Stimulated activated CD8-positive, alpha-beta memory T cell treated with anti-CD3 and anti-CD28 coated beads, Interleukin-7, amount 100 ng/mL, for 24 hours (primary cell): ENCODE measurements at places on chromosomes 7 and 10.

DNA sequence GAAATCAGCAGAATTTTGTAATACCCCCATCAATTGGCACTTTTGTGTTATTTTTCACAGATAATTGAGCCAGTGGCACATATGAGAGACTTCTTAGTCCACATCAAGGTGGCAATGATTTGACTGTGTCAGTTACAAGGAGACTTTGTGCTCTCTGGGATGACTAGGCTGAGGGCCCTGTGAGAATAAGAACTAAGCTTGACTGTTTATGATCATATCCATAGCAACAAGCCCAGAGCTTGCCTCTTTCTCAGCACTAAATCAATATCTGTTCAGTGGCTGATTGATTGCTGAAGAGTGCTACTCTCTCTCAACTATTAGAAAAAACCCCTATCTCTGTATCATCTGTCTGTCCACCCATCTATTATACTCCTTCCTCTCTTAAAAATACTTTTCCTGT, 185.3 kb upstream of the PLPP4 start:
- no peak for DNase-seq

GRCh38 chr10:74871595-74872382, 45.4 kb downstream of the KAT6B start:
- no peak for DNase-seq

DNA sequence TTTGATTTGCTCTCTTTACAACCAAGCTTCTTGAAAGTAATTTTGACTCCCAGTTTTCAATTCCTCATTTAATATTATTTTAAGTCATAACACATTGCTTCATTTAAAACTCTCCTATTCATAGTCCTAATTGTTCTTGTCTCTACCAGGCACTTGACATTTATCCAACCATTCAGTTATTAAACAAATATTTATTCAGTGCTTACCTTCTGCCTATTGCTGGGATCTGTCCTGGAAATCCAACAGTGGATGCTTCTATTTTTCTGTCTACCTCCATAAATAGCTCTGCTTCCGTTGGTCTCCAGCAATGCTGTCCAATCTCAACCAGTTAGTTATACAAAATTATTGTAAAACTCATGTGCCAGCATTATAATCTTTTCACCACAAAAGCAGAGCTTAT, 615.1 kb downstream of the ZWINT start:
- DNase-seq: no peak

DNA sequence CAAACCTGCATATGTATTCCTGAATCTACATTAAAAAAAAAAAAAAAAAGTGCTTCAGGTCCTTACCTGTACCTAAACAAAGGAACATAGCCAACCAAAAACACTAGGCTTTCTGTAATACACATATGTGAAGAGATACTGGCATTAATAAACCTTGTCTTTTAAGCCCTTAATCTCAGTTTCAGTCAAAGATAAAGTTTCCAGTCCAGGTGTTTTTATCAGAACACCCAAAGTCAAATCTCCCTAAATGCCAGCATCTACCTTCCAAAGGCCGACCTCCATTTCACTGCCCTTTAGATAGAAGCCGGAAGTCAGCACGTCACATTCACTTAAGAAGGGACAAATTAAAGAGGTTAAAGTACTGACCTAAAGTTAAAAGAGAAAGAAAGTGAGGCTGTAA, 79.8 kb upstream of the NEBL start:
- DNase-seq: no peak

DNA sequence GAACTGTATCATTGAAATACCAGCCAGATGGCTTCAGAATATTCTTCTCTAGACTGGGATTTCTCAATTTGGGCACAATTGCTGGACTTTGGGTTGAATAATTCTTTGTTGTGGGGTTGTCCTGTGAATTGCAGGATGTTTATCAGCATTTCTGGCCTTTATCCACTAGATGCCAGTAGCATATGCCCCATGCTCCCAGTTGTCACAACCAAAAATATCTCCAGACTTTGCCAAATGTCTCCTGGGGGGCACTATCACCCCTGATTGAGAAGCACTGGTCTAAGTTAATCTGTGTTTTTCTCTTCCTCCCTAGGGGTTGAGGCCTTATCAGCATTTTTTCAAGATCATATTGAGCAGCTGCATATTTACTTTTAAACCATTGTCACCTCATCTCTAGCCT, 204.9 kb upstream of the SP8 start:
- no peak for DNase-seq
